Activated CD4-positive, alpha-beta T cell treated with anti-CD3 and anti-CD28 coated beads, Interleukin-2, amount 10 ng/mL, durations not matched to agents 7 days and 5 days (primary cell): ENCODE measurements at places on chromosomes 12 and 14. TPM values are rescaled to one million over a fixed set of nuclear protein-coding genes. Genes with fewer than 3 reads are reported as not detected.

- peaks cover 9% of the 10 kb centered on the region for H3K4me1 ChIP-seq
- H3K36me3 ChIP-seq: no peaks in the 10 kb centered on the region
- peaks cover 14% of the 10 kb centered on the region for H3K27me3 ChIP-seq
- no peak for DNase-seq
- peak overlapping the region; percentile 38 for H3K27ac ChIP-seq
Measured at GRCh38 chr12:119980242-119980641, 8.8 kb upstream of the BICDL1 start.

- no peak for DNase-seq
- H3K4me3 ChIP-seq: no peak overlapping the region
- H3K27me3 ChIP-seq: no peaks in the 10 kb centered on the region
- no peaks in the 10 kb centered on the region for H3K36me3 ChIP-seq
- no peaks in the 10 kb centered on the region for H3K4me1 ChIP-seq
- no peak overlapping the region for H3K27ac ChIP-seq
Measured at GRCh38 chr12:85476756-85477155, 196.7 kb downstream of the ALX1 start.

DNA sequence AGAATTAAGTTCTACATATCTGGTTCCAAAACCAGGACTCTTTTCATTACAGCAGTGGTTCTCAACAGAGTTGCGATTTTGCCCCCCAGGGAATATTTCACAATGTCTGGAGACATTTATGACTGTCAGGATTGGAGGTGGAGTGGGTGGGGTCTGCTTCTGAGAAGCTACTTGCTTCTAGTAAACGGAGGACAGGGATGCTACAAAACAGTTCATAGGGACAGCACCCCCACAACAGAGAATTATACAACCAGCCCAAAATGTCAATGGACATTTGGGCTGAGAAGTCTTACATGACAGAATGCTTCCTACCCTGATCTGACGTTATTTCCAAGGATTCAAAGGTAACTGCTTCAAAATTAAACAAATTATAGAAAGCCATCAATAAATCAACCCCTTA lies 739 bp upstream of the SPATA7 start:
- peak overlapping the region; percentile 89 for H3K4me3 ChIP-seq
- peaks cover 22% of the 10 kb centered on the region for H3K4me1 ChIP-seq
- H3K36me3 ChIP-seq: no peaks in the 10 kb centered on the region

GRCh38 chr12:101966496-101966895 lies 89.1 kb downstream of the DRAM1 start:
- peaks cover 17% of the 10 kb centered on the region for H3K4me1 ChIP-seq
- no peak for DNase-seq
- H3K27me3 ChIP-seq: peaks cover 8% of the 10 kb centered on the region
- H3K4me3 ChIP-seq: no peak overlapping the region
- H3K36me3 ChIP-seq: no peaks in the 10 kb centered on the region

GRCh38 chr12:113131556-113131955 lies 4.0 kb downstream of the RASAL1 start:
- no peak overlapping the region for H3K27ac ChIP-seq
- H3K36me3 ChIP-seq: no peaks in the 10 kb centered on the region
- H3K4me3 ChIP-seq: no peak overlapping the region
- H3K27me3 ChIP-seq: no peaks in the 10 kb centered on the region

DNA sequence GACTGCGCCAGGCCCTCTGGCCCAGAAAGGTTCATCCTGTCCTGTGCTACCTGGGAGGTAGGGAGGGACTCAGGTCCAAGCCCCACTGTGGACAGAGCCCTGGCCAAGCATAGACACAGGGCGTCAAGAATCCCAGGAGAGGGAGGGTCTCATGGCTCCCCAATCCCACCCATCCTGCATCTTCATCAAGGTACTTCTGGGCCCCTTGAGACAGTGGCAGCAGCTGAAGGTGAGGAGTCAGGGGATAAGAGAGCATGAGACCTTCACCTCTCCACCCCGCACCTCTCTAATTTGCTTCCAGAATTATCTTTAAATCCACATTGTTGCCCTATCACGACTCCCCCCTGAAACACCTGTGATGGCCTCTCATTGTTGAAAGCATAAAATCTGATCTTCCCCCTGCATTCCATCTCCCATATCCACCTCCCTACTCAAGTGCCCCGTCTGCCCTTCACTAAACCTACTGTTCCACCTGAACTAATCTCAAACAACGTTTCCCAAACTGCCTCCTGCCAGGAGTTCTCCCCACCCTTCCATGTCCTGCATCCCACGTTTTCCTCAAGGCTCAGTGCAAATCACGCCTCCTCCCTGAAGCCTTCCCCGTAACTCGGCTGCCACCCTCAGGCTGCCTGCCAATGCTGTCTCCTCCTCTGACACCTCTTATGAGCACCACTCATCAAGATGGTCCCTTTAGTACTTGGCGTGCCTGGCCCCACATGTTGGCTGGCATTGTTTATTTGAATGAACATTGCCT lies 27.1 kb downstream of the KRT18 start:
- no peaks in the 10 kb centered on the region for H3K36me3 ChIP-seq
- DNase-seq: no peak
- peaks cover 21% of the 10 kb centered on the region for H3K27me3 ChIP-seq
- no peak overlapping the region for H3K27ac ChIP-seq
- H3K4me3 ChIP-seq: no peak overlapping the region

- H3K4me1 ChIP-seq: peaks cover 11% of the 10 kb centered on the region
- no peak for DNase-seq
- H3K27ac ChIP-seq: no peak overlapping the region
Measured at GRCh38 chr12:114685869-114686268, 1.9 kb upstream of the TBX3 start.

DNA sequence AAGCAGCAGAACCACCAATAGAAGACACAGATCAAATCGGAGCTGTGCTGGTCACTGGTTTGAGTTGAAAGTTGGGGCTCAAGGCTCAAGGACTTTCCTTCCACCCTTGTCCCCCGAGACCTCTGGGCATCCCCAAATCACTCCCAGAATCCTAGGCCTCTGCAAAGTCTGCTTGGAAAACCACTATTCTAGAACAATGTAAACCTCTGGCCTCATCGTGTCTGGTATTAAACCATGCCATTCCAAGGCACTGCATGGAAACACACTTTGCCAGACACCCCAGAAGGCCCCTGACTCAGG lies 288.0 kb downstream of the DPF3 start:
- no peak overlapping the region for H3K27ac ChIP-seq
- H3K27me3 ChIP-seq: peaks cover 28% of the 10 kb centered on the region
- no peak overlapping the region for H3K4me3 ChIP-seq
- H3K36me3 ChIP-seq: no peaks in the 10 kb centered on the region
- H3K4me1 ChIP-seq: peaks cover 3% of the 10 kb centered on the region

The LUM gene
- total RNA-seq: not detected

The NTN4 gene
- total RNA-seq: 0.17 TPM
